ENCODE measurements at places on chromosomes 1 and 21.

DNA sequence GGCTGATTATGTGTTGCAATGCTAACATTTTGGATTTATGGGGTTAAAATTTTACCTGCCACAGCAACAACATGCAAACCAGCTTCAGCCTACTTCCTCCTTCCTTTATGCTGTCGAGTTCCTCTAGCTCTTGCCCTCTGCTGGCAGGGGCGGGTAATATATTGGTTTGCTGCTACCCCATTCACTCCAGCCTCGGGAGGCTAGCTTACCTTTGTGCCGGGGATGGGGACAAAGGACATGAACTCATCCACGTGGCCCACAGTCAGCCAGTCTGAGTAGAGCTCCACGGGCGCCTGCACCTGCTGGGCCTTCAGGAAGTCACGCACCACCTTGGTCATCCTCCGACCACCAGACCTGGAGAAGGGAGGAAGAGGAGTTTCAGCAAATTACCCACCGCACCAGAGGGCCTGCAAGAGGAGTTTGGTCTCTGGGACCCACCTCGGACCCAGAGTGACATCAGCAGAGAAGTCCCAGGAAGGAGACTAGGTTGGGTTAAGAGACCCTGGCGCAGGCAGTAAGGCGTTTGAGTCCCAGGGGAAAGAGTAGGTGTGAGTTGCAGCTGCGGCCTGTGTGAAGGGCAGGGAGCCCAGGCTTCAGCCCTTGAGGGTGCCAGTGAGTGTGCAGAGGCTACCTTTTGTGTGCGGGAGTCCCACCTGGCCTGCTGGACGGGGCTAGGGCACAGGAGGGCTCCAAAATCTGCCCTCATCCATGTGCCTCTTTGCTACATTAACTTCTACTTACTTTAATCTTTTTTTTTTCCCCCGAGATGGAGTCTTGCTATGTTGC is 21.8 kb upstream of the SDHB start:
- peak; percentile 68 for DNase-seq

GRCh38 chr1:152981146-152981871 is 2.6 kb upstream of the SPRR1A start:
- no peak for DNase-seq

DNA sequence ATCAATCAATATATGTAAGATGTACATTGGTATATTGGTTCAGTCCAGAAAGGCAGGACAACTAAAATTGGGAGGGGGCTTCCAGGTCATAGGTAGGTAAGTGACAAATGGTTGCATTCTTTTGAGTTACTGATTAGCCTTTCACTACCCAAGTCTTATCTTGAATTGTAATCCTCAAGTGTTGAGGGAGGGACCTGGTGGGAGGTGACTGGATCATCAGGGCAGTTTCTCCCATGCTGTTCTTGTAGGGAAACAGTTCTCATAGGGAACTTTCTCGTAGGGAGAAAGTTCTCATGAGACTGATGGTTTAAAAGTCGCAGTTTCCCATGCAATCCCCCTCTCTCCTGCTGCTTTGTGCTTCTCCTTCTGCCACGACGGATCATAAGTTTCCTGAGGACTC is 809.2 kb downstream of the KCNT2 start:
- DNase-seq: no peak

- peak; percentile 49 for DNase-seq
These were observed 20.2 kb downstream of the C1orf167 start for GRCh38 chr1:11782127-11782708.

- no peak for DNase-seq
These were observed 18.3 kb upstream of the IFNGR2 start for GRCh38 chr21:33384841-33385331.

DNA sequence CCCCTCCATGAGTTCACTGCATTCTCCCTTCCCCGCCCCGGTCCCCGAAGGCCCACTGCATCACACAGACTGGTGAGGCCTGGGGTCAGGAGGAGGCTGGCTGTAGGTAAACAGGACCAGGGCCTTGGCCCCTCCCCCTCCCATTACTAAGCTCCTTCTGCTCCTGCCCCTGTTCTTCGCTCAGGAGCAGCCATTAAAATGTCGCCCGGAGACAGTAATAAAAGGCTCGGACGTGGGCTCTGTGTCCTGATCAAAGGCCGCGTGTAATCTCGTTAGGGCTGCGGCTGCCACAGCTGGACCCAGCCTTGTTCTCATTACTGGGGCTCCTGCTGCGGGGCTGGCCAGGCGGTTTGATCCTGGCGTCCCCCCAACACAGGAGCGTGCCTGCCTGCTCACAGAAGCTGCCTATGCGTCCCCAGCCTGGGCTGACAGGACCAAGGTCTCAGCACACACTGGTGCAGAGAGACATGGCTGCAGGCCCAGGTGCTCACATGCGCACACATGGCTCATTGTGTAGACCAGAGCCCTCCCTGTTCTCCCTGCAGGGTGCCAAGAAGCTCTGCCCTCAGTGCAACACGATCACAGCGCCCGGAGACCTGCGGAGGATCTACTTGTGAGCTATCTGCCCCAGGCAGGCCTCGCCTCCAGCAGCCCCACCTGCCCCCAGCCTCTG is 24.0 kb downstream of the TMEM53 start:
- DNase-seq: peak; percentile 67

- DNase-seq: no peak
These were observed 13.4 kb upstream of the KIF1B start for GRCh38 chr1:10196976-10197375.

- DNase-seq: peak; percentile 92
These were observed 1.7 kb downstream of the RAB7B start for GRCh38 chr1:206001476-206001888.

GRCh38 chr1:211632117-211632807 is 43.2 kb downstream of the NEK2 start:
- no peak for DNase-seq

DNA sequence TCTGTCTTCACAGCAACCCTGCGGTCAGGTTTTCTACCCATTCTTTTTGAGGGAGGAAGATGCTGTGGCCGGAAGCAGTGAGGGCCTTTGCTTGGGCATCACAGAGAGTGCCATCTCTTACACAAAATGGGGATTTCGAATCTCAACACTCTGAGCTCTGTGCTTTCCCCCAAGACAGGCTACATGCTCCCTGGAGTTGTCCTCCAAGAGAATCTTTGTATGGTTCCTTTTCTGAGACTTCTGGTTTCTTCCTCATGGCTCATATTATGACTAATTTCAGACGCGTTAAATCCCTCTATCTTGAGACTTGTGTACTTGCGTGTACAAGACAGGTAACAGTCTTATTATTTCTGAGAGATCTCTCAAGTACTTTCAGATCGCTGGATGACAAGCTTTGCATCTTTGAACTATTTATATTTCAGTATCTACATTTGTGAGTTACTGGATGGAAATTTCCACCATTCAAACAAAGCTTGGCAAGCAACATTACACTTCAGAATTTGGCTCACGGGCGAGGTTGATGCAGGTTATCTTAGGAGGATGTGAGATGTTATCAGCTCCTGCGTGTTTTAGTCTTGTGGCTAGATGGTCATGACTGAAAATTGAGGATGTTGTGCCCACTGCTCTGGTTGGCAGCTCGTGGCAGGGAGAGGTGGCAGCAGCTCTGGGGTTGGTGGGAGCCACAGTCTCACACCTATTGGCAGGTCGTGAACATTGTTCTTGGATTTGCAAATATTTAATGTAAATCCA is 19.4 kb downstream of the ABCG1 start:
- DNase-seq: no peak

DNA sequence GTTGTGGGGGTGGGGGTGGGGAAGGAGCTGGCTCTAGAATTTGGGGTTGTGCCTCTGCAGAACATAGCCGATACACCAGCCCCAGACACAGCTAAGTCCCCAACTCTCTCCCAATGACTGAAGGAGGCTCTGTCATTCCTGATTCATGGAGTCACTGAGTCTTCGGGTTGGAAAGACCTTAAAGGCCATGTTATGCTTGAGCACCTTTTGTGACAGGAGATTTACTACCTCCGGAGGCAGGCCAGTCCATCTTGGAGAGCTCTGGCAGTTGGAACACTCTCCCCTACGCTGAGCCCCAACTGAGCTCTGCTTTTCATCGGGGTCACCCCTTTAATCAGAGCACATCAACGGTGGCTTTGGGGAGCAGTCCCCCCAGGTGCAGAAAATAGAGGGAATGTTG is 284.4 kb upstream of the GJB5 start:
- no peak for DNase-seq

- no peak for DNase-seq
These were observed 76.0 kb downstream of the FH start for GRCh38 chr1:241443561-241443960.

GRCh38 chr1:94433866-94434265 is 15.7 kb downstream of the ABCD3 start:
- DNase-seq: no peak

DNA sequence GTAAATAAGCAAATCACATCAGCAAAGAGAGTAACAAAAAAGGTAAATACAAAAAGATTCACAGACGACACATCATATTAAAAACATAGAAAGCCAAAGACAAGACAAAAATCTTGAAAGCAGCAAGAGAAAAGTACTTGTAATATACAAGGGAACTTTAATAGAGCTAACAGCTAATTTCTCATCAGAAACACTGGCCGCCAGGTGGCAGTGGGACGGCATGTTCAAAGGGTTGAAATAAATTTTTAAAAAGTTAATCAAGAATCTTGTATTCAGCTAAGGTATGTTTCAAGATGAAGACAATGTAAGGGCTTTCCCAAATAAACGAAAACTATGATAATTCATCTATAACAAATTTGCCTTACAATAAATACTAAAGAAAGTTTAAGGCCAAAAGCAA is 358.1 kb downstream of the LRRIQ3 start:
- DNase-seq: no peak

GRCh38 chr1:58732087-58732775 is 32.4 kb upstream of the MYSM1 start:
- DNase-seq: no peak

DNA sequence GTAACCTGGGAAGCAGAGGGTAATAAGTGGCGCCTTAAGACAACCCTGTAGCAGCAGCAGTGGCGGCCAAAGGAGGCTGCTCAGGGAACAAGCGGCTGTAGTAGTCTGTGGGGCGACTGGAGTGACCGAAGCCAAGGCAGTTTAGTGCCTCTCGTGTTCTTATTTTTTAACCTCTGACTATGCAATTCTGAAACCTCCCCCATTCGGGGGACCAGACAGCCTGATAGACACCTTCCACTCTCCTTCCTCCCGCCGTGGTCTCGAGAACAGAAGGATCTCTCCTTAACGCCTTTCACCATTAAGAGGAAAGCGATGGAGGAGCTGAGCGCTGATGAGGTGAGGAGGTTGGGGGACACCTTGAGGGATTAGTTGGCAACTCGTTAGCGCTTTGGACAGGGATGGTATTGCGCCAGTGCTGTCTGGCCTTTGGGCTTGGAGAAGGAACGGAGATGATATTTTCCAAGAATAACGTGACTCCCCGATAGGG is 644 bp downstream of the UBE4B start:
- peak; percentile 66 for DNase-seq

DNA sequence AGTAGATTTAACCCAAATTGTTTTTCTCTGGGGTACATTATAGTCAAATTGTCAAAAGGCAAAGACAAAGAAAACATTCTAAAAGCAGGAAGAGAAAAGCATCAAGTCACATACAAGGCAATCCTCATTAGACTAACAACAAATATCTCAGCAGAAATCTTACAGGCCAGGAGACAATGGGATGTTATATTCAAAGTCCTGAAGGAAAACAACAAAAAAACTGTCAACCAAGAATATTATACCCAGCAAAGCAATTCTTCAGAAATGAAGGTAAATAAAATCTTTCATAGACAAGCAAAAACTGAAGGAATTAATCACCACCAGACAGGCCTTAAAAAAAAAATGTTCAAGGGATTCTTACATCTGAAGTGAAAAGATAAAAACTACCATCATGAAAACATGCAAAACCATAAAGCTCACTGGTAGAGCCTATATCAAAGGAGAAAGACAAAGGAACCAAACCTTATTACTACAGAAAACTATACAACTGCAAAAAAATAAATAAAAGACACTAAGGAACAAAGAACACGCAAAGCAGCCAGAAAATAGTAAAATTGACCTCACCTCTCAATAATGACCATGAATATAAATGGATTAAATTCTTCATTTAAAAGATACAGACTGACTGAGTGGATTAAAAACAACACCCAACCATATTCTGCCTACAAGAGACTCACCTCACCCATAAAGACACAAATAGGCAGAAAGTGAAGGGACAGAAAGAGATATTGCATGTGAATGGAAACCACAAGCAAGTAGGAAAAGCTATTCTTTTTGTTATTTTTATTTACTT is 113.8 kb upstream of the ZC3H11B start:
- no peak for DNase-seq

DNA sequence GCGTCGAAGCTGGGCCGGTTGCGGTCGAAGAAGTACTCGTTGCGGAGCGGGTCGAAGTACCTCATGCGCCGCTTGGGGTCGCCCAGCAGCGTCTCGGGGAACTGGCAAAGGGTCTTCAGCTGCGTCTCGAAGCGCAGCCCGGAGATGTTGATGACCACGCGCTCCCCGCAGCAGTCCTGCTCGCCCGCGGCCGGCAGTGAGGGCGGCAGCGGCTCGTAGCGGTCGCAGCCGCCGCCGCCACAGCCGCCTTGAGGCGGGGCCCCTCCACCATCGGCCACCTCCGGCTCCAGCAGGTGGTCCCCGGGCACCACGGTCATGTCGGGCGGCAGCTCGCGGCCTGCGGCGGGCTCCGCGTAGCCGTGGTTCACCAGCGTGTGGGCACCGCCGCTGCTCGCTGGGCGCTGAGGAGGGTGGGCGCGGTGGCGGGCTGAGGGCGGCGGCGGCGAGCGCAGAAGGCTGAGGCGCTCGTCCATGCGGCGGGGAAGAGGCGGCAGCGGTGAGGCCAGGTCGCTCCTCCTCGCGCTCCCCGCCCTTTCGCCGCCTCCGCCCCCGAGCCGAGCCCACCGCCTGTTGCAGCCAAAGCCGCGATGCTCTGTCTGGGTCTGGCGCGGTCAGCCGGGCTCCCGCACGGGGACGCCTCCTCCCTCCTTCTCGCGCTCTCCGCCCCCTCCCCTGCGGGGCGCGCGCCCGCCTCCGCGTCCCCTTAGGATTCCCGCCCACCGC is at the start of gene KCNA3:
TSS of gene KCNA3 (minus strand) at position 604 of the 723 bp plus-strand sequence. CDS start at position 473, 131 bp downstream.
- DNase-seq: peak; percentile 80

All from islet precursor cell (in vitro differentiated cells).